ENCODE measurements at places on chromosomes 6 and 20.

- DNase-seq, result peak; percentile 94
Observed at GRCh38 chr6:135535989-135536414, 38.5 kb upstream of the AHI1 start.

DNA sequence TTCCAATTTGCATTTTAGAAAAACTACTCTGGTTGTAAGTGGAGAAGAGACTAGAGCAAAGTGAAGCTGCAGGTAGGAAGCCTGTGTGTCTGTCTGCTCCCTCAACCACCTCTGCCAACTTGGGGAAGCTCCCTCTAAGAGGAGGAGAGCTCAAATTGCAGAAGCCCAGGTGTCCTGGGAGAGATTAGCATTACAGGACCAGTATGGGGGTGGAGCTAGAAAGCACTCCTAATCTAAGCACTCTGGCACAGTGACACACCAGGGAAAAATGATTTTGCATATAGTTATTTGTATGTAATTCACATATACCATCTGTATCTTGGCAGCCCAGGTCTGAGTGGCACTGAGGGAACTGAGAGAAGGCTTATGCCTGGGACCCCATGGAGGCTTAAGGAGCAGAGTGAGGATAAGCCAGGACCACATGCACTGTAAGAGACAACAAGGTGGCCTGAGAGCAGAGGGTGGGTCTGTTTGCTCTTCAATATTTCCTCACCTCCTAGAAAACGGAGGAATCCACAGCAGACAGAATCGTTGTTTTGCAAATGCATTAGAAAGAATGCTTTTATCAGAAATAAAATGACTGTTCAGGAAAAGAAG is 13.6 kb downstream of the GSTA2 start:
- DNase-seq, result no peak

DNA sequence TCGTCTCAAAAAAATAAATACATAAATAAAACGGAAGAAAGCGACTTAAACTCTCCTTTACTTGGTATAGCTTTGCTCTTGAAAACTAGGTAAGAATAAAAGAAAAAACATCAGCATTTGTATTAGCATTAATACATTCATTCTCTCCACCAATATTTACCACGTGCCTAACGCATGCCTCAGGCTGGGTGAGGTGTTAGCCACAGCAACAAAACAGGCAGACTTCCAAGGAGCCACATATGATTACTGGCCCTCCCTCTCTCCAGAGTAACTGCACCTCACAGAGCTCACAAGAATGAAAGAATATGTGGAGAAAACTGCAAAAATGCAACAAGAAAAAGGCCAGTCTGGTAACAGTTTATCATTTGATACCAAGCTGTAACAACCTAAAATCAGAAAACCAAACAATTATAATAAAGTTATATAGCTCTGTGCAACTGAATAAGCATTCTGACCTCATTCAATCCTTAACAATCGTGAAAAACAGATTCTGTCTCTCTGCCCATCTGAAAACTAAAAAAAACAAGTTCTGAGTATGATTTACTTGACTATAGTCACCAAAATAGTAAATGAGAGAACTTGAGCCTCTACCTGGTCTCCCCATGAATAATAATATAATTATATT is 5.2 kb downstream of the NAPB start:
- no peak for DNase-seq

DNA sequence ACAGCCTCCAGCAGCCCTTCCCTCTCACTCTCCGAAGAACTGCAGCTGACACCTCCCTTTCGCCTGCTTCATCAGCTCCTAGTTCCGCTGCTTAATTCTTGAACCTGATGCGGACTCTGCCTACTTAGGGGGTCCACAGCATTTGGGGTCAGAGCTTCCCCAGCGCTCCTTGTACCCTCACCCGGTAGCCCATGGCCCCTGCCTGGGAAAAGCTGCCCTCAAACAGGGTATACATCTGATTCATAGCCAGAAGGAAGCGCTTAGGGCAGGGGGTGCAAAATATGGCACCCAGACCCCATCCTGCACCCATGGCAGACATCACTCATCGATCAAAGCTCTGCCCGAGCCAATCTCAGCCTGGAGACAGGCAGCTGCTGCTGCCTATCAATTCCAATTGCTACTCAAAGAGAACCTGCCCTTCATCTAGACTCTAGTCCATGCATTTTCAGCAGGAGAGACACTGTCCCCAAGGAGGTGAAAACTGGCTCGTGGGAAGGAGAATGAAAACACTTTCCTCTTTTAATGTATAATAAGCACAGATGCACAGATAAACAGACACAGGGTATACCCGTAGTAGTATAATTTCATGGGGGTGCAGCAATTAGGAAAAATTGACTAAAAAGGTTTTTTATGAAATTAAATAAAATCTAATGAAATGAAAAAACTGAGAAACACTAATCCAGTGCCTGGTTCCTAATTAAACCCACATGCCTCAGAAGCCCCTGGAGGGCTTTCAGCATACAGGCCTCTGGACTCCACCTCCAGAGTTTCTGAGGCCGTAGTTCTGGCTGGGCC is 194.8 kb downstream of the PREX1 start:
- DNase-seq, result no peak

DNA sequence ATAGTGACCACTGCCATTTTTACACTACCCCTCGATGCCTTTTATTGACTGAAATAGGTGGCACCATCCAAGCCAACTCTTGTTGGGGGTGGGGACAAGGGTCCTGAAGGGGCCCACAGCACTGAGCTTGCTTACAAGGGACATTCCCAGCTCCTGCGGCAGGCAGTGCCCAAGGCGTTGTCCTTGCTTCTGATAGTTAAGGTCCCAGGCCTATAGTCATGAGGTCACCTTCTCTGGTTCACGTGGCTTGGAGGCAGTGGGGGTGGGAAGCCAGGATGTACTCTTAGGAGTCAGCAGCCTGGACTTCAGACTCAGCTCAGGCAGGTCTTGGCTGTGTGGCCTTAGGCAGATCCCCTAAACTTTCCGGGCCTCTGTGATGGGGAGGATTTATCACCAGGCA is 48.6 kb downstream of the TOX2 start:
- DNase-seq, result no peak

DNA sequence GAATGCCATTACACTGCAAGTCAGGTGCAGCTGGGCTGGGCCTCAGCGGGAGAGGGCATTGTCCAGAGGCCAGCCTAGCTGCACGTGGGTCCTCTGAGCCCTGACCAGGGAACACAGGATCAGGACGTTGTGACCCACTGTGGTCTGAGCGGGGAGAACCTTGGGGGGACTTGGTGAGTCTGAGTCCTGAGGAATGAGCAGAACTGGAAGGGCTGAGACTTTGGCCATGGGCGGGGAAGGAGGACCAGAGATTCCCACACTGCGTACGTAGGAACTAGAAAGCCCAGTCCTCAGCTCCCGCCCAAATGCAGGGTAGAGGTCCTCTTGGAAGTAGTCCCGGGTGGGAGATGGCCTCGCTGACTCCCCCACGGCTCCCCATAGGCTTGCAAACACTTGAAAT is 42.5 kb downstream of the GABRR2 start:
- DNase-seq, result no peak

GRCh38 chr6:104995989-104996617 is 39.2 kb downstream of the LIN28B start:
- DNase-seq, result peak; percentile 30

GRCh38 chr20:39874049-39874893 is 814.8 kb downstream of the MAFB start:
- DNase-seq, result peak; percentile 75

DNA sequence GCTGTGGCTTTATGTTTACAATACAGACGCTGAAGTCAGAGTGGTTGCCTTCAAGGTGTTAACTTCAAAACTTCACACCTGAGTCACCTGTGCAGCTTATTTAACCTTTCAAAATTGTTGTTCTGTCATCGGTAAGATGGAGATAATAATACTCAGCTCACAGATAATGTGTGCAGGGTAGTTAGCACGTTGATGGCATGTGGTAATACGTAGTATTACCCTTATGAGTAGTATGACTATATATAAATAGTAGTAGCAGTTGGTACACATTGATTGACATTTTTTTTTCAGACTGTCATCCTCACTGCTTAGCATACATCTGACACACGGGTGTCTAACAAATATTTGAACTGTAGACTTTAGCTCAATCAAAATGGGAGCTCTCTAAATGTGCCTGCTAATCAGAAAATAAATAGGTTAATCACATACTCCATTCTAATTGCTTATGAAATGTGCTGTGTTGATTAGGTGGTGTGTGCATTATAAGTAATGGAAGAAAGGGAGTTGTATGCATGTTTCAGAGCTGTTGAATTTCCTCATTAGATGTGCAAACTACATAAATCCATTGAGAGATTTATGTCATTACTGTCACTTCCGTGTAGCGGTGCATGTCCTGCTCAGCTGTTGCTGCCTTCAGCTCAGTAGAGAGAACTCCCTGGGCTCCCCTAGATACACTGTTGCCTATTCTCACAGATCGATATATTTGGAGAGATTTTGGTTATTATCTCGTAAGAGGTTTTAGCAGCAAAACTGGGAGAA is 11.2 kb upstream of the MROH8 start:
- DNase-seq, result no peak

DNA sequence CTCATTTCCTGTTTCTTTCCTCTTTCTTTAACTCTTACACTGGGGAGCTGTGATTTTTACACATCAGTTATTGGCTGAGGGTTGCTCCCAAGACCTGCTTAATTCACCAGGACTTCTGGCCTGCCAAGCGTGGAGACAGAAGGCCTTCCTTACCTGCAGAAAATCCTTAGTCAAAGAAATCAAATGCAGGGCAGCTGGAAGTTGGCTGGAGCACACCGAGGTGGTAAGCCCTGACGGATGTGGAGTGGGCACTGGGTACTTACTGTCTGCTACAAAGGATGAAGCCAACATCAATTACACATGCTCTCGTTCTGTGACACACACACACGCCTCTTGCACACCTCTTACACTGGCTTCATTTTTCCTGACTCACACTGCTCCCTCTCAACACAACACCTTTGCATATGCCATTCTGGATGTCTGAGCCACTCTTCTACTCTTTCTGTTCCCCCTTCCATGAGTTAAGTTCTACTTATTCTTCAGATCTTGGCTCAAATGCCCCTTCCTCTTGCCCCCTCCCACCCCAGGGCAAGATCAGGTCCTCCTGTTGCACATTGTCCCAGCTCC is 61.6 kb downstream of the TTI1 start:
- no peak for DNase-seq

DNA sequence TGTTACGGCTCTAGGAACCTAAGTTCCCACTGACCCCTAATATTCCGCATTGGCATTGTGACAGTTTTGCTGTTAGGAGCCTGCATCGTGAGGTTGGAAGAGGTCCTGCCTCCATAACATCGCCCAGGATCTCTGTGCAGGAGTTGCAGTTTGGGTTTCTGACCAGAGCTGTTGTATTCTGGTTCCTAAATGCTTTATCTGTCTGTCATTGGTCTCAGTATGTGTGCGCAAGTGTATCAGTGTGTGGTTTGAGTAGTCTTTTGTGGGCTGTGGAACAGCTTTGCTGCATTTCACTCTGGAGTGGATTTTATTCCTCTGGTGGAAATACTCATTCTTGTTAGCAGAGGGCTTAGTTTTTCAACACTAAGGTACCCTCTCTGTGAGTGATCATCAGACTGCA is 95.6 kb downstream of the CDYL start:
- DNase-seq, result no peak
